Breast epithelium (tissue), 4 donors: ENCODE measurements at places on chromosomes 4 and X. TPM values are rescaled to one million over a fixed set of nuclear protein-coding genes. Genes with fewer than 3 reads are reported as not detected.
A peak's percentile ranks its signal among the peaks of the same experiment; 100 is the strongest.

The ARHGAP24 gene
- total RNA-seq = 20.6 TPM

The SUPT20HL1 gene
- not detected for total RNA-seq

The HSFX4 gene
- total RNA-seq = not detected

The NKX3-2 gene
- total RNA-seq = under 0.01 TPM

The TKTL2 gene
- not detected for total RNA-seq

- no peak for DNase-seq
These were observed 10.6 kb upstream of the ELF4 start for GRCh38 chrX:130120746-130121504.

GRCh38 chr4:52943677-52944076 is 81.6 kb downstream of the RASL11B start:
- no peak for DNase-seq

- no peak for DNase-seq
These were observed 58.9 kb downstream of the KDM5C start for GRCh38 chrX:53166103-53166502.

GRCh38 chrX:15973946-15974345 is 119.3 kb upstream of the AP1S2 start:
- no peak for DNase-seq

DNA sequence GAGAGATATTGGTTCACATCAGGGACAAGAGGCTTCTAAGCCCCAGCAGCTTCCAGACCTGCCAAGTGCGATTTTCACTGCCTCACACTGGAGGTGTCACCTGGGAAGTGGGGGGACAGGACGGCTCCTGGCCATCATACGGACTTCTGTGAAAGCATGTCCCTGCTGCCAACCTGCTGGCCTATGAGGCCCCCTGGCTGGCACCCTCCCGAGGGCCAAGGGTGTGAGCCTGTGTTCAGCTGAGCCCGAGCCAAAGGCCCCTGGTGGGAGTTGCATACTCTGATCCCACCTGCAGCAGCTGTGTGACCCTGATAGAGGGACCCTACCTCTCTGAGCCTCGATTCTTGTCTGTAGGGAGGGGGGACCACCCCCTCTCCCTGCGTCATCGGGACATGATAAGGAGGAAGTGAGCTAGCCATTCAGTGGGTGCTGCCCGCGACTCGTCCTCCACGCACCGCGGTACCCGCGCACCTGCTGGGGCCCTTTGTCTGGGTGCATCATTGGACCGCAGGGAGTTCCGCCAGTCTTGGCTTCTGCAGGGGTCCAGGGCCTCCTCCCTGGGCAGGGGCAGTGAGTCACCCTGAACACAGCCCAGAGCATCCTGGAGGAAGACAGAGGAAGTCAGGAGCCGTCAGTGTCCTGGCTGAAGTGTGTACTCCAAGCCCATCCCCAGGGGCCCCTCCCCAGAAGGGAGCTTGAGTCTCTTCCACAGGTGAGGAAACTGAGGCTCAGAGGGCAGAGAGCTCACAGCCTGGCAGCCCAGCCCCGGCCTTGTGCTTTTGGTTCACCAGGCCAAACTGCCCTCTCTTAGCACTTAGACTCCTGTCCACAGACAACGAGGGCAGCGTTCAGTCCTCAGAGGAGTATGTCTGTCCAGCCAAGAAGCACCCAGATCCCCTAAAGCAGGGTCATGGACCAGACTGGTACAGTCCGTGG is 24.1 kb downstream of the C4orf50 start:
- DNase-seq = no peak

- no peak for DNase-seq
These were observed 12.9 kb downstream of the CPEB2 start for GRCh38 chr4:15015170-15015569.

GRCh38 chr4:72604324-72604723 is 35.3 kb upstream of the ADAMTS3 start:
- no peak for DNase-seq

GRCh38 chr4:107757864-107758476 is 37.9 kb upstream of the PAPSS1 start:
- no peak for DNase-seq

- no peak for DNase-seq
These were observed 750 bp downstream of the TMEM129 start for GRCh38 chr4:1720163-1720983.

DNA sequence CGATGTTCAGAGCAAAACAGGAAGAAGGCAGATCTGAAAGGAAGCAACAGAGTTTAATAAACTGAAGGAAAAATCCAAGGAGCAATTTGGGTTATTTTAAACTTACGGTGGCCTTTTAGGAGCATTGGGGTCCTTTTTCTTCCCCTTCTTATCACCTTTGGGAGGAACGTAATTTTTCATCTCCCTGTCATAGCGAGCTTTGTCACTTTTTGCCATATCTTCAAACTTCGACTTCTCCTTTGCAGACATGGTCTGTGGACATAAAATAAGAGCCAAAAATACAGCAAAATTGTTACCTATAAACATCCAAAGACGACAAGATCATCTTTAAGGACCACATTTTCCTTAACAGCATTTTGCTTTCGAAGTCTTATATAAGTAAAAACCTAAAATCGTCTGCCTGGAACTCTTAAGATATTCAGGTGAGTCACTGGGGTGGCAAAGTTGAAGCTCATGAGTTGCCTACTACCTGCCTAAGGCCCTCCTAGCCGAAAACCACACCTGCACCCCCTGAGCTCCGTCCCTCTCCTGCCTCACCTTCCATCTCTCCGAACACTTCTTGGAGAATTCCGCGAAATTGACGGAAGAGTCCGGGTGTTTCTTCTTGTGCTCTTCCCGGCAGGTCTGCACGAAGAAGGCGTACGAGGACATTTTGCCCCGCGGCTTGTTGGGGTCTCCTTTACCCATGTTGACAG is 1.0 kb downstream of the HMGB2 start:
- DNase-seq = no peak

DNA sequence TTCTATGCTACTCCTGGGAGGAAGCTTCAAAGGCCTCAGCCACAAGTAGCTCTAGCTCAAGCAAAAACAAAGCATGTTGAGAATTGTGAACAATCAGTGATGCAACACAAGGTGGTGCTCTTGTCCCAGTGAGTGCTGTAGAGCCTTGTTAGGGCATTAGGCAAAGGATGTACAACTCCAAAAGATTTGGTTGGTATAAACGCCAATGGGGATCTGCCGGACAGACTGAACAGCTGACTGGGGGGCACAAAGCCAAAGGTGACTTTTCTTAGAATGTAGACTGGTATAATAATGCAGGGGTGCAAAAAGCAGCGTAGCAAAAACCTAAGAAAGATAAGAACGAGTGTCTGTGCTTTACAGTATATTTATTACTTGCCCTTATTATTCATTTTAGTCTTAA is 62.6 kb upstream of the ALB start:
- DNase-seq = peak; percentile 18

DNA sequence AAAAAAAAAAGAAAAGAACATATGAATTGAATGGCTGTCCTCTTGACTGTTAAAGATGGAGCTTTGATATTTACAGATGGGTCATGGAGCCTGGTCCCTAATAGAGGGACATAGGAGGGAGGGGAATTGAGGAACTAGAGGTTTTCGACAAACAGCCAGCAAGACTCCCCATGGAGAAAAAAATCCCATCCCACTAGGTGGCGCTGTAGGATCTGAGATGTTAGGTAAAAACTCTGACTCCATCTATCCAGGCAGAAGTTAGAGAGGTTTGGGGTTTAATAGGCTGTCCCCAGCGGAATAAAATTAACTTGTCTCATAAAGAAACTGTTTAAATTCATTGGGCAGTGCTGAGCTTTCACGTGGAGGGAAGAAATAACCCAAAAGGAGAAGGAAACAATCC is 45.9 kb downstream of the HMGB2 start:
- peak; percentile 27 for DNase-seq

- peak; percentile 57 for DNase-seq
These were observed 195.7 kb upstream of the CASK start for GRCh38 chrX:42119076-42119475.

DNA sequence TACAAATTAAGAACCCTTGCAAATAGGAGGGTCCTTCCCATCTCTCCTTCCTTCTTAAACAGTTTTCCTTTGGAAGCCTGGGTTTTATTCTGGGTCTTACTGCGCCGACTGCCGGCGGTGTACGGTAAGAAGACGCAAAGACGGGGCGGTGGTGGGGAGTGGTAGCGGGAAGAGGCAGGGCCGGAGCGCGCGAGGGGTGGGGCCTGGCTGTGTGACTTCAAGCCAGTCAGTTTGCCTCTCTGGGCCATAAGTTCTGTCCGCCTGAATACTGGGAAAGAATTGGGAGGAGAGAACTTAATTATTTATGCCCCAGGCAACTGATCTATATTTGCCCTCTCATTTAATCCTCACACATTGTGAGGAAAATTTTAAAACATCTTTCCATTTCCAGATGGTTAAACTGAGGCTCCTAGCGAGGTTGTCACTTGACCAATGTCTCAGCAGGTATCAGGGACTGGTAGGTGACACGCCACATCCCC is 726 bp upstream of the KANTR start:
- peak; percentile 72 for DNase-seq

DNA sequence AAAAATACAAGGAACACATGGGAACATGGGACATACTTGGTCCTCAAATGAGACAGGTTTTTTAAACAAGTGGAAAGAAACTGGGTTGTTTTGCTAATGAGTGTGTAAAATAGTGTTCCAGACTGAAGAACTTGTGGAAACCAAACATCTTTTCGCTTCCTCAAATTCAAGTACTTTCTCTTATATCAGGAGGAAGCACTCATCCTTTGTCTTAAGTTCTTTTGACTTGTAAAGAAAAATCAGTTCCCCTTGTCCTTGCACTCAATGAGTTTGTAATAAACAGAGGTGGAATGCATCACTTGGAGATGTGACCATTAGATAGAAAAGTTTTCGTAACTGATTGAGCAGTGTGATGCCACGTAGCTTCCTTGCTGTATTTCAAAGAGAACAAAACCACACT is 101.1 kb downstream of the PHOX2B start:
- no peak for DNase-seq

GRCh38 chr4:75015627-75016026 is 82.7 kb downstream of the PARM1 start:
- no peak for DNase-seq

DNA sequence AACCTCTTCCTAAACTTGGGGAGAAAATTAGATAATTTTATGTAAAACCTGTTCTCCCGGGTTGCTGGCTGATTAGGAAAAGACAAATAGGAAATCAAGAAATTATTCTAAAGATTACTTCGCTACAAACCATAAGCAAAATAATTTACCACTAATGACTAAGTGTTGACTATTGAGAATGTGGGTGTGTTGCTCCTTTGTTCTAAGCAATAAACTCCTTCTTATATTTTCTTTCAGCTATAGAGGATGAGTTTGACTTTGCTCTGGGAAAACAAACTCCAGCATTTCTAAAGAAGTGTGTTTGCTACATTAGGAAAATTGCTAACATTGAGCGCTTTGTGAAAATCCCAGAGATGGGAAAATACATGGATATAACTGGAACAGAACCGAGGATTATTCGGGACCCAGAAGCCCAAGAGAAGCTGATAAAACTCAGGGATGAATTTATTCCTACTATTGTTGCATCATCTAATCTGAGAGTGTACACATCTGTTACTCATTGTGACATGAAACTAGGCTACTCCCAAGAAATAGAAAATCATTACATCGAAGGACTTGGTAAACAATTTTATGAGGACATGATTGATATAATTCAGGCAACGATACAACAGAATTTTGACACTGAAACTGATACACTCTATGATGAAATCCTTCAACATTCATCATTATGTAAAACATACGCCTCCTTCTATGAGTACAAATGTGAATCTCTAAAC is 194.2 kb downstream of the NWD2 start:
- DNase-seq = no peak

- no peak for DNase-seq
These were observed 54.5 kb downstream of the KLHL8 start for GRCh38 chr4:87165892-87166291.

DNA sequence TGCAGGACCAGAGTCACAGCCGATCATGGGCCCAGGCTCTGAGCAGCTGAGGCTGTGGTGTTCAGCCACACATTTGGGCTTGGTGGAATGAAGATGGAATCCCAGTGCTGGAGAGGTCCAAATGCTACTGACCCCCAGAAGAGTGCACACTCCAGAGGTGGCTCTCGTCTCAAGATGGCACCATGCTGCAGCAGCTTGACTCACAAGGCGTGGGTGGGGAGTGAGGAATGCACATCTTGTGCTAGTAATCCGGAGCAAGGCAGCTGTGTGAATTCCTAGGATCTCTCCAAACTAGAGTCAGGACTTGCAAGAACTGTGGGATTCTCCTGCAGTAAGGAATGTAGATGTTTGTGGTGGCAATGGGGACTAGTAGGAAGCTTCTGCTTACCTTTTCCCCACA is 28.7 kb downstream of the RAB28 start:
- no peak for DNase-seq

DNA sequence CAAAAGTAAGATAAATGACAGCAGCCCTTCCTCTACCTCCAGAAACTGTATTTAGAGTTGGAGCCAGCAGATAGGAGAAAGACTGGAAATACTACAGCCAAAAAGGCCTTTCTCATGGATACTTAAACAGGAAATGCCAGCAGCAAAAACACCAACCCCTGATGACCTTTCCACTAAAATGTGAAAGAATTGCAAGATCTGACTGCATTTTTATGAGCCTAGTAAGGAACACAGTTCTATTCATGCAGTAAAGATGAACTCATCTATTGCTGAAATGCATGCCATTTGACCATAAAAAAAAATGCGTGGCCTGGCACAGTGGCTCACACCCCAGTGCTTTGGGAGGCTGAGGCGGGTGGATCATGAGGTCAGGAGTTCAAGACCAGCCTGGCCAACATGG is 19.9 kb downstream of the ABCG2 start:
- no peak for DNase-seq

GRCh38 chrX:49884290-49884862 is 5.1 kb downstream of the USP27X start:
- DNase-seq = peak; percentile 54

DNA sequence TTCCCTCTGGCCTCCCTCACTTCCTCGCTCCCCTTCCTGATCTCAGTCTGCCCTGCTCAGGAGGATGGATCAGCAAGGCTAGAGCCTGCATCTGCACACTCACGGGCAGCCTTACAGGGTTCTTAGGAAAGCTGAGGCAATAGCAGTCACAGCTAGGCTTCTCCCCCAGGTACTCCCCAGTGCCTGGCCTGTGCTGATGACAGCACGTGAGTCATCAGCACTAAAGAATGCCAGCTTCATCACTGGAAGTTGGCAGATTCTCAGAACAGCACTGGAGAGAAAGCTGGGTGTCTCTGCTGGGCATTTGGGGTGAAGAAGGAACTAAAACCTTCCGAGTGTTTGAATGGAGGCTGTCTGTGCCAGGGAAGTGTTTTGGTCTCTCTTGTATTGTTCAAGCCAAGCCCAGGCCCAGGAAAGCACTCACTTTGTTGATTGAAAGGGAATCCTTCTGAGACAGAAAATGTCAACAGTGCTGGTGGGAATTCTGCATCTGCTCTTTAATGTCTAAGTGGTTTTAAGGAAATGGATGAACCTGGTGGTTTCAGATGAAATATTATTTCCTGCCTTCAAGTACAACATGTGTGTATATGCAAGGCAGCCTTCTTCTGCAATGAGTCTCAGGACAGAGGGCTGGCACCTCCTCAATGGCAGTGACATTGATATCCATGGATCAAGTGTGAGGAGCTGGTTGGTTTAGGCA is 73.0 kb upstream of the SCOC start:
- peak; percentile 19 for DNase-seq

DNA sequence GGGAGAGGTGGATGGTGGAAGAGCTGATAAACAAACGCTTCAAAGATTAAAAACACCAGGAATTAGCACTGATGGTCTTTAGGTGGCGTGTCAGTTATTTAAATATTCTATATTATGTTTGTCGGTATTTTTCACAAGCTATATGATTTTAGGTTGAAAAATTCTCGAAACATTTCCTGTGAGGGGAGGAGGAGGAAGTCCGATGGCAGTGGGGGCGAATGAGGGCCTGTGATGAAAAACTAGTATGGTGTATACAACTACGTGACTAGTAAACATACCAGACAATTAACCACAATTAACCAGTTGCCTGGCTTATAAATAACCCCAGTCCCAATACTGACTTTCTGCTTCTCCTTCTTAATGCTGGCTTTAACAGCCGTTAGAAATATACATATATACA is 595 bp upstream of the NAP1L2 start:
- no peak for DNase-seq
